COLO829 (cell line): ENCODE measurements at places on chromosomes 7 and 10.

DNA sequence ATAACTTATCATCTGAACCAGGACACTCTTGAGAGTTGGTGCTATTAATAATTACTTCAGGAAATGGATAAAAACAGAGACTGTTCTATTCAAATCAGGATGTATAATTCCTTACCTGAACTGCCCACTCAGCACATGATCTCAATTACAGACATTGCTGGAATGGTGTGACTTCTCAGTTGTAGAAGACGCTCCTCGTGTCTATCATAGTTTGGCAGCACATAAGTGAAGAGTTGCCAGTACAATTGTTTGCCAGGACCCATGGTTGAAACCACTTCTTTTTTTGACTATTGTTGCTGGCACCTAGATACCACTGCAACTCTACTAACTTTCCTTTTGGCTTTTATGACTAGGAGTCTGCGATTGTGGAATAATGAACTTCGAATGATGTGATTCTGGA is 105.4 kb downstream of the ZNF365 start:
- DNase-seq, result no peak

DNA sequence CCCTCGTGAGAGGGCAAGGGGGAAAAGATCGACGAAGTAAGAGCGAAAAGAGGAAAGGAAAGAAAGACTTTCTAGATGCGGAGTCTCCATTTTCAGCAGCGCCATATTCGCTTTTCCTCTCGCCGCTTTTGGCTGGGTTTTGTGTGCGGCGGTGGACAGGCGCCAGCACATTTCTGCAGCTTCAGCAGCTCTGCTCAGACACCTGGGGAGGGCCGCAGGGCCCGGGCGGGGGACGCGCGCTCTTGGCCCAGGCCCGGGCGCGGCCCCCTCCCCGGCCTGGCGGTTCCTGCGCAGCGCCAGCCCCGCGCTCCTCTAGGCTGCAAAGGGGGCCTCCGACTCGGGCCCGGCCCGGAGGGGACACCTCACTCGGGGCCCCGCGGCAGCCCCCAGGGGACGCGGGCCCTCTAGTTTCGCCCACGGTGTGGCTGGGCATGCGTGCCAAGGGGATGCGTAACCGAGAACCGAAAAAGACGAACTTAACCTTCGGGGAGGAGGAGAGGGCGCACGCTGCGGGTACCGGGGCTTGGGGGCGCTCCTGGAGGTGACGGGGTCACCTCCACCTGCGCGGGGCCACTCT is 34.5 kb upstream of the EBLN1 start:
- no peak for DNase-seq

- no peak for DNase-seq
Measured at GRCh38 chr10:15795036-15795792, 65.1 kb downstream of the MINDY3 start.

- no peak for DNase-seq
Measured at GRCh38 chr10:3451516-3452172, 279.1 kb upstream of the PITRM1 start.

DNA sequence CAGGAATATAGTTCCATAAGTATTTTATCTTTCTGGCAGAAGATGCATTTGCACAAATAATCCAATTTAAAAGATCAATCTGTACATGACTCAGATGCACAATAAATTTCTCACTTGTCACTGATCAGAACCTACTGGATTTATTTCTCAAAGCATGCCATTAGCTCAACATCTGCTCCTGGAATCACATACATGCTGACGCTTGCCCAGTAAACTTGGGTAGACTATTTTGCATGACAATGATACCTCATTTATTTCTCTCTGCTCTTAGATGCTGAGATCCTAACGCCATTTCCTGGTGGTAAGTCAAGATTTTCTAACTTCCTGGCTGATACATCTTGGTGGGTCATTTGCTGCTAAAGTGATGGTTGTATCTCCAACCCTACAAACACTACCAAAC is 33.8 kb upstream of the C10orf120 start:
- DNase-seq, result no peak

DNA sequence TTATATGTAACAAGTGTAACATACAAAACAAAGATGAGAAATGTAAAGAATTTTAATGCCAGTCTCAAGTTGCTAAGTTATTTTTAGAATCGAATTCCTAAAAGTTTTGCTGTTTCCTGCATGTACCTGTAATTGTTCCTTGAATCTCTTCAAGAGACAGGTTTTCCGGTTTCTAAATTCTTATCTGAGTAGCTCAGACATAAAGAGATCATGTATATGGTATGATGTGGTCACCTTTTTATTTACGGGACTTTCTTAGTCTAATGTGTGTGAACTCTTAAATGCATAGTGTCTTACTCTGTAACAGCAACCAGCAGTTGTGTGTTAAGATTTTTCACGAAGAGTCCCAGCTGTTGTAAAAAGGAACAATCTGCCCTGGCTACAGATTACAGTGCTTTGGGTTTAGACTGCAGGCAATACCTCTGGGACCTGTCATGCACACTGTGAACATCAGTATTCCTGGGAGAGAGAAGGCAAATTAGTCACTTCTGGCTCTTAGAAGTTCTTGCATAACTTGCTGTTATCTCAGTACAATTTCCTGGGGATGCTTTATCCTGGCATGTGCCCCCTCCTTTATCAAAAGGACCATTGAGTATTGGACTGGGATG is 263.4 kb downstream of the BICC1 start:
- peak; percentile 43 for DNase-seq

DNA sequence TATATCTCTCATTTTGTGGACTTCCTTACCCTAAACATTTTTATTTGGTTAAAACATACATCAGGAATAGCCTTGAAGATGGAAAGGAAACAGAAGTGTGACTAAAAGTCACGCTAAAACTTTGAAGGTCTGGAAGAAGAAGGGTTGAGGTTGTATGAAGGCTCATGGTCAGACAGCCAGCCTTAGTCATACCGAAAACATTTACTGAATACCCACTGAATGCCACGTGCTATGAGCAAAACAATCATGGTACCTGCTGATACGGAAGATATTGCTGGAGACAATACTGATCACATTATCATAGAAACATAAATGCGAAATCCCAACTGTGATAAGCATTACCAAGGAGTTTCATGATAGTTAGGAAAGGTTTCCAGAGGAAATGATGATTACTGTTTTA is 64.0 kb downstream of the PDZD8 start:
- no peak for DNase-seq

DNA sequence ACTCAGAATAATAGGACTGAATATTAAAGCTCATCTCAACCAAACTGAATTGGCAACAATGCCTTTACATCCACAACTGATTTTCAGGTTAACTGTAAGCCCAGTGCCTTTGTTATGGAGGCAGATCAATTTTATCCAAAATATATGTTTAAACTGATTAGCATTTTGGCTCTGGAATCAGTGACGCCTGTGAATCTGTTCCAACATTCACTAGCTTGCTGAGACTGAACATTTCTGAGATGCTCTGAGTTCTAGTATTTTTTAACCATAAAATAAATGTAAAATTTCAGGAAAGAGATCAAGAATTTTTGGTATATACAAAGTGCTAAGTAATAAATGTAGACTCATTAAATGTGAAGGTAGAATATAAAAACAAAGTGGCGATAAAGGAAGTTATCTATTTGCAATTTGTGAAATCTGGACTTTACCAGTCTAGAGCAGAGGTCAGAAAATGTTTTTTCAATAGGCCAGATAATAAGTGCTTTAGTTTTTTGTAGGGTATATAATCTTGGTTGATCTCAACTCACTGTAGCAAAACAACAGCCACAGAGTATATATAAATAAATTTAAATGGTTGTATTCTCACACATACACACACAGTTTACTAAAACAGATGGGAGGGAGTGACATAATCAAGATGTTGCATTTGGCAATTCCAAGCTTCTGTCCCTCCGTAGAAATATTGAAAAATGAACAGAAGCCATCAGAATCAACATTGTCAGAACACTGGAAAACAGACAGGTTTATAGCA is 560.3 kb downstream of the ZWINT start:
- DNase-seq, result no peak
